ENCODE measurements at places on chromosomes 7 and 10.

GRCh38 chr7:102189756-102190155 is 96.9 kb upstream of the SH2B2 start:
- no peak for DNase-seq

DNA sequence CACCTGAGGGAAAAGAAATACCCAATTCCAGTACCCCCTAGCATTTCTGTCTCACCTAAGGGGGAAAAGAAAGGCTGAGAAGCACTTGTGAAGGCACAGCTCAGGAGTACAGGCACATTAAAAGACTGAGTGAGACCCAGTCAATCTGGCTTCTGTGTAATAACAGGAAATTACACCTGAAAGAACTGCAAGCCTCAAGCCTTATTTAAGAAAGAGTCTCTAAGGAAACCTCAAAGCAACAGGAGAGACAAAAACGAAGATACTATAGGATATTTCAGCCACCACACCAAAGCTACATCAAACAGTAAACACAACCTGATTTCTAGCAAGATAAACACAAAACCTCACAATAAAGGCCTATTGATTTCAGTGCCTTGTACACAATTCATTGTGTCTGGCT is 69.6 kb upstream of the CDK1 start:
- no peak for DNase-seq

DNA sequence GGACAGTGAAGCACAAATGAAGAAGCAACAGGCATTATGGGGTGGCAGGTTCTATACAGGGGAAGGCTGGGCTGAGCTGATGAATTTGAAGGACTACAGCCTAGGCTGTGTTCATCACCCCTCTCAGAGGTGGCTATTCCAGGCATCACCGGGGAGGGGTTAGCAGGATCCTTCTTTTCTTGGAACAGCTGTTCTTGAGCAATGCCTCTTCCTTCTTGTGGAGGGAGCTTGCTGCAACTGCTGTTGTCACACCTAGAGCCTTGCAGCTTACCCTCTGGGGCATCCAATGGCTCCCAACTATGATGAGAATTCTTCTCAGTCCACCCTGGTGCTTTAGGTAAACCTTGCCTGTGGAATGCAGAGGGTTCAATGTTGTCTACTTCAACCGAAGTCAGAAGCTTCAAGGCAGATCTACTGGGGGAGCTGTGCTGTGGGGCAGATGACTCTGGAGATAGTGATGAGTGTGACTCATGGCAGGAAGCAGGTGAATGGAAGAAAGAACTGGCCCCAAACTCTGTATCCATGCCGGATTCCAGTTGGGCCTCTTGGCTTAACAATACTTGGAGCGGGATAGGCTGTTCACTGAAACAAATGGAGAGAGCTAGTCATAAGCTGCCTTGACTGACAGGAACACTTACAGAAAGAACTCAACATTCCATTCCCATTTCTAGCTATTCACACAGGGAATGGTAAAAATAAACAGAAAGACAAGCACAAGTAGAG is 21.5 kb upstream of the PPP3CB start:
- DNase-seq, result no peak

GRCh38 chr7:91435381-91436059 is 171.3 kb downstream of the FZD1 start:
- peak; percentile 56 for DNase-seq

DNA sequence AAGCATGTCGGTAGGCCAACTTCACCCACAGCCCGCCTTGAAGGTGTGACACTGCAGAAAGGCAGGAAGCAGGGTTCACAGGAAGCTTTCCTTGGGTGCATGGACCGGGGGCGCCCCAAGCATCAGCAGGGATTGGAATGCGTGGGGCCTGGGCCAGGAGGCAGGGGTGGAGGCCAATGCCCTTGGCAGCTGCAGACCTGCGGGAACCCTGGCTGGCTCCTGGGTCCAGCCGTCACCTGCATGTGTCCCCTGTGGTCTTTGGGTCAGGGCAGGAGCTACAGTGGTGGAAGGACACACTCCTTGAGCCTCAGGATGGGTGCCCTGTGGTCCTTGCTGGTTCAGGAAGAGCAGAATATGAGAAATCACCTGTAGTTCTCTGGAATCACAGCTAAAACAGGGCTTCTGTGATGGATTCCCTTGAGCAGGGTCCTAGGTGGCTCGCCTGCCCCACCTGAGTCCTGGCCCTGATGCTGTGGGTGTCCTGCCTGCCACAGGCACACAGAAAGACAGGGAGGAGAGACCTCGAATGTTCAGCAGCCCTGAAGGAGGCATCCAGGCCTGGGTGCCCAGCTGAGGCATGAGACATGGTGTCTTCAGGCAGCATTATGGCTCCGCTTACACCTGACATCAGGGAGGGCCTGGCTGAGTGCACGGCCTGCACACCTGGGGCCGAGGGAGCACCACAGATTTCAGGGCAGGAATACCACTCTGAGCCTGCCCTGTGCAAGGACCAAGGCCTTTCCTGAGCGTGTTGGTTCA is 15.1 kb downstream of the ANTXRL start:
- no peak for DNase-seq

- DNase-seq, result no peak
Observed at GRCh38 chr10:43253461-43254198, 13.2 kb downstream of the RASGEF1A start.

DNA sequence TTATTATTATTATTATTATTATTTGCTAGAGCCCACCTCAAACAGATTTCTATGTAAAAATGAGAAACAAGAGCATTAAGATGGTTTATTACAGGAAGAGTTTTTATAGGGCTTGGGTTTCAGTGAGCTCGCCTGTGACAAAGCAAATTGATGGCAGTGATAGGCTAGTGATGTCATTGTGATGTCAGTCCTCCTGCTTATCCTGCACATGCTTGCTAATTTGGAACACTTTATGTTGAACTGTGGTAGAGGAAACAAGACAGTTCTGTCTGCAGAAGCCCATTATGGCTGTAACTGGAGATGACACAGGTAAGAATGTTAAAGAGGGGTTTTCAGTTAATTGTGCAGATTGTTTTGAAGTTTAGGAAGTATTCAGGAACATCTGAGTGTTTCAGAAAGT is 68.3 kb downstream of the CREM start:
- DNase-seq, result no peak

DNA sequence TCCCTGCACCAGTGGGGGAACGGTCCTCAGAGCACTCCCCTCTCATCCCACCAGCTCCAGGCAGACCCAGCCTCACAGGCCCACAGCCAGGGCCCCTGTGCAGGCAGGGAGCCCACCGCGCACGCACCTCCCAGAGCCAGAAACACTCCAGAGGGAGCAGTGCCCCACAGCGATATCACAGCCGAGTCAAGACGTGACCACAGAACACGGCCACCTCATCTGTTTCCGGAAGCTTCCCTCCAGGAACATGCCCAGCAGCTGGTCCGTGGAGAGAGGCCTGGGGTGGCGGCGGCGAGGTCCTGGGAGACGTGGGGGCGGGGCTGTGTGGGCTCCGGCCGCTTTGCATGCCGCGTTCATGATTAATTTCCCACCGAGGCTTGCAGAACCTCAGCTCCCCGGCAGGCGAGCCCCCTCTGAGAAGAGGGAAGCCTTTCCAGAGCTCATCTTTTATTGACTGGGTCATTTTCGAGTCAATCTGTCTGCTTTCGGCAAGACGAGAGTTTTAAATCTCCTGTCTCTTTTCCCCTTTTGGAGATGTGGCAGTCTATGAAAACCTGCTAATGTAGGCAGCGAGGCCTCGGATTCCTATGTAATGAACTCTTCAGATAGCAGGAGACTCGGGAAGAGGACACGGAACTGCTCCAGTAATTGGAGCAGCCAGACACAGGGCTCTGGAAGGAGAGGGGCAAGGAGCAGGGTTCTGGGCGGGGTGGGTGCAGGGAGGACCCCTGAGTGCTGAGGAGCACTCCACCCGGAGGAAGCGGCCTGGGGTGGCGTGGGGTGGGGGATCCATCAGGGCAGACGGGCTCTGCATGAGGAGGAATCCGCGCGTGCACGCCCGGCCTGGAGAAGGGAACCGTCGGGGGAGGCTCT is 242.8 kb downstream of the ELFN1 start:
- peak; percentile 67 for DNase-seq

- DNase-seq, result no peak
Observed at GRCh38 chr7:18378989-18379605, 116.5 kb upstream of the HDAC9 start.

- no peak for DNase-seq
Observed at GRCh38 chr10:49161411-49161997, 26.7 kb downstream of the TMEM273 start.

DNA sequence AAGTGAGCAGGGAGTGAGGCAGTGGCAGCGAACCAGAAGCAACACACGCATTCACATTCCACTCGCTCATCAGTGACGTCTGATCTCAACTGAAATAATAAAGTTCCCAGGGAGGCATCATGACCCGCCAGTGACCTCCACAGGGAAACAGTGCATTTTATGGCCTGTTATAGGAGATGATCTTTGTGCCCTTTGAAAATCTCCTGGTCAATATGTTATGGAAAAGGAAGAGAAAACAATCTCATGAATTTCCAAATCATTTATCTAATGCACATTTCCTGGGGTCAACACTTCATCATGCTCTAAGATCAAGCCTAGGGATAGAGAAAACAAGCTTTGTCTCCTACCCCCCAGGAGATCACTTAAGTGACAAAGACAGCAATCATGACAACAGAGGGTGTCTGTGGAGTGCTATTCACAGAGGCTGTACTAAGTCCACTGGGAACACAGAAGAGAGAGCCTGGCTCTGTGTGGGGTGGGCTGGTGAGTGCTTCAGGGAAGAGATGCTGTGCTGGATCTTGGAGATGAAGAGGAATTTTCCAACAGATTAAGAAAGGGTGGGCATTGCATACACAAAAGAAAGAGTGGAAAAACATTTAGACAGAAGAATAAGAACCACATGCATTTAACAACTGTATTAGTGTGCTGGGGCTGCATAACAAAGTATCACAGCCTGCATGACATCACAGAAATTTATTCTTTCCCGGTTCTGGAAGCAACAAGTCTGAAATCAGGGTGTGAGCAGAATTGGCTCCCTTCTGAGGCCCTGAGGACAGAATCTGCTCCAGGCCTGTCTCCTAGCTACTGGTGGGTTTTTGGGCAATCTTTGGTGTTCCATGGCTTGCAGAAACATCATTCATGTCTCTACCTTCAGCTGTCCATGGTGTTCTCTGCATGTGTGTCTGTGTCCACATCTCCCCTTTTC is 613.9 kb upstream of the IGFBP3 start:
- peak; percentile 48 for DNase-seq

- DNase-seq, result no peak
Observed at GRCh38 chr7:123535517-123535916, 1.1 kb upstream of the IQUB start.

GRCh38 chr7:150335108-150335773 is 6.2 kb downstream of the RARRES2 start:
- peak; percentile 49 for DNase-seq

- DNase-seq, result no peak
Observed at GRCh38 chr10:4623757-4624420, 202.1 kb upstream of the AKR1E2 start.

- DNase-seq, result no peak
Observed at GRCh38 chr10:6796231-6796630, 216.2 kb upstream of the PRKCQ start.

DNA sequence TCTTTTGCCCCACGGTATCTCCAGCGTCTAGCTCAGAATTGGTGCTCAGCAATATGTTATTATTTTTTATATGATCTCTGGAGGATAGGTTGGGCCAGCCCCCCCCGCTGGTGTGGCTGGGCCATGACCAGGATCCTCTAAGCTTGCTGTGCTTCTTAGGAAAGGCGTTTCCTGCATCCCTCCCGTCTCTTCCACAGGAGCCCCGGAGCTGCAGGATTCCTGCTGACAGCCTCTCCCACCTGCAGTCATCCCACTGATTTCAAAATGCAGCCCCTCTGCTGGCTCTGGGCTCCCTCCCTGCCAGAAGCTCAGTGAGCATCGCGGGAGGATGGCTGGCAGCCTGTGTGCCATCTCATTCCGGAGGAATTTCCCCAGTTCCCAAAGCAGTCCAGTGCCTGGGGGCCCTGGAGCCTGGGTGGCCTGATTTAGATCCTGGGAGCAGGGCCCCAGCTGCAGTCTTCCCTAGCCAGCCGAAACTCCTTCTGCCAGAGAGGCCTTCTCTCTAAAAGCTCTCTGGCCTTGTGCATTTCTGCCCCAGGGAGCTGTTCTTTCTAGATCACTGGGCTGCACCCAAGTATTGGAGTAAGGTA is 21.8 kb upstream of the GOLGA7B start:
- no peak for DNase-seq

DNA sequence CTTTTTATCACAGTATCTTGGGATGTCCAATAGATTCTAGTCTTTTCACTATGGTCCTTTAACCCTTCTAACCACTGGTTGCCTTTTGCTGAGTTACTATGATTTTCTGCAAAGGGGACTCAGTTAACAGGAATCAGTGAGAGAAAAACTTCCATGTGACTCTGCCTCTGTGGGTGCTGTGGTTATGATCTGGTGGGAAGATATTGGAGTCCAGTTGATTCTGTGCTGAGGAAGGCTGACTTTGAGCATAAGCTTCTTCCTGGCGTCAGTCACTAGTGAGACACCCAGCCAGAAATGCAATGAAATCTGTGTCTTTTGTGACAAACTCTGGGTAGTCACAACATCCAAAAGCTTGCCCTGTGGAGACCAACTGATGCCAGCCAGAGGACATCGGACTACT is 648.0 kb downstream of the SUGCT start:
- DNase-seq, result no peak

GRCh38 chr10:54843085-54843646 is 42.1 kb upstream of the PCDH15 start:
- DNase-seq, result no peak

GRCh38 chr10:128072941-128073645 is 53.1 kb downstream of the MKI67 start:
- DNase-seq, result no peak

GRCh38 chr7:45708046-45708950 is 134.1 kb downstream of the ADCY1 start:
- DNase-seq, result no peak

DNA sequence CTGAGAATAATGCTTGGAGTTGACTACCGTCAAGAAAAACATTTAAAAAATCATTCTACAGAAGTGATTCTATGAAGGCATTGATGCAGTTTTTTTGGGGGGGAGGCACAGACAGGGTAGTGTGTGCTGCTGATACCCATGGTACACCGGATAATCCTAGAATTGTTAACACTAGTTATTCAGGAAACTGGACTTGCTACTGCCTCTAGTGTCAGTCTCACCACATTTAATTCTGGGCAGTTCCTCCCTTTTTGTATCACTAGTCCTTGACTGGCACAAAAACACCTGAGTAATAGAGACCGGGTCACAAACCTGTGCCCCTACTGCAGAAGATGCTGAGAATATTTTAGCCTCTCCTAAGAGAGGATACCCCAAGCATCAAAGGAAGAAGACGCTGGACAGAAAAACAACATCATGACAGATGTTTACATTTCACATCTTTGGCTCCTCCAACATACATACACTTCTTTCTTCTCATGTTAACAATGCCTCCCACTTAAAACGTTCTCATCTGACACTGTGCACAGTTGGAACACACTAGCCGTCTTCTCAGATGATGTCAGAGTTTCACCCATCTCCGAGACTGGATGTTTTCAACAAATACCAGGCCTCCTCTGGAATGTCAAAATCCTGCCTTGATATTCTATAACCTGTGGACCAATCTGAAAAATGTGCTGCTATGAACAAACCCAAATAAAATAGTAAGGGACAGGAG is 13.1 kb upstream of the TCAF1 start:
- no peak for DNase-seq

- DNase-seq, result no peak
Observed at GRCh38 chr7:124647630-124648306, 117.8 kb downstream of the GPR37 start.
